Islet precursor cell (in vitro differentiated cells): ENCODE measurements at places on chromosomes 5 and 9.

GRCh38 chr5:2740051-2740875 lies 11.2 kb downstream of the IRX2 start:
- peak; percentile 57 for DNase-seq

GRCh38 chr9:13865869-13866268 lies 448.1 kb downstream of the NFIB start:
- no peak for DNase-seq

GRCh38 chr5:154482528-154483449 lies 4.8 kb upstream of the HAND1 start:
- peak; percentile 89 for DNase-seq

DNA sequence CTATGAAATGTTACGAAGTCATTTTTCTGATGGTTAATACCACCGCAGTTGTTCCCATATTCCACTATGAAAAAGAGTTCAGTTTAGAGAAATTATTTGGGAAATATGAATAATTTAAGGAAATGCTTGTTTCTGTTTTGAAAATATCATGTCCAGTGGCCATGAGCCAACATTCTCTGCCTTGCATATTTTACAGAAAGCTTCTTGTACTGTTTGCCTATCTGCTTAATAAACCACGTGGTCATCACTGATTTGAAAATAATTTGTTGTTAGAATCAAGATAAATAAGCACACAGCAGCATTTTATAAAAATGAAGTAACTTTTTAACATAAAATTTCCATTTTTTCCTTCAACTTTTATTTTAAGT lies 381.5 kb upstream of the CDH18 start:
- DNase-seq: no peak

- no peak for DNase-seq
Observed at GRCh38 chr5:40315126-40315525, 364.6 kb upstream of the PTGER4 start.

DNA sequence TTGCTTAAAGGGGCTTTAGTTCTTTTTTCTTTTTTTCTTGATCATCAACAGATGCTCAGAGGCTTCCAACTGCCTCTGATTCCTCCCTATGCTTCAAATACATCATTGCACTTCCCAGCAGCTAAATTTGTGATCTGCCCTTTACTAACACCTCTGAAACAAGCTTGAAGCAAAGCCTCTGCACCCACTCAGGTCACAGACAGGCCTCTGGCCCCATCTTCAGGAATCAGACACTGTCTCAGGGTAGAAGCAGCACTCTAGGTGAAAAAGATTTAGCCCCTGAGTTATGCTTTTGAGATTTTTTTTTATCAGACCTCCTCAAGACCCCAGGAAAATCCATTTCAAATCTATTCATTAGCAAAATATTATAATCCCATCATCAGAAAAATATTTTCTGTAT lies 91.5 kb downstream of the MAMDC2 start:
- DNase-seq: no peak

DNA sequence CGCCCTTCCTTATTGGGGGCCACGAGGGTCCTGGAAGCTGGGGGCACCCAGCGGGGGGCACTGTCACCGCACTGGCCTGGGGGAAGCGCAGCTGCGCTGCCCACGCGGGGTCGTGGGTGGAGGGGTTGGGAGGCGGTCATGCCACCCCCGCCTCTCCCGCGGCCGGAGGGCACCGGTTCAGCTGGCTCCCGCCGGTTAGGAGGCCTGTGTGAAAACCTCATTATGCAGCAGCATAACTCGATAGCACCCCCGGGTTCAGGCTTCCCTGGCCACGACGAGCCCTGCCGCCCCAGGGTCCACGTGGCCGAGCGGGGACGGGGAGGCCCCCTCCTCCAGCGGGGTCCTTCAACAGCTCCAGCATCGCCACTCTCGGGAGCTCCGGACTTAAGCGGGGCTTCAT lies 91.2 kb upstream of the ERCC6L2 start:
- no peak for DNase-seq

DNA sequence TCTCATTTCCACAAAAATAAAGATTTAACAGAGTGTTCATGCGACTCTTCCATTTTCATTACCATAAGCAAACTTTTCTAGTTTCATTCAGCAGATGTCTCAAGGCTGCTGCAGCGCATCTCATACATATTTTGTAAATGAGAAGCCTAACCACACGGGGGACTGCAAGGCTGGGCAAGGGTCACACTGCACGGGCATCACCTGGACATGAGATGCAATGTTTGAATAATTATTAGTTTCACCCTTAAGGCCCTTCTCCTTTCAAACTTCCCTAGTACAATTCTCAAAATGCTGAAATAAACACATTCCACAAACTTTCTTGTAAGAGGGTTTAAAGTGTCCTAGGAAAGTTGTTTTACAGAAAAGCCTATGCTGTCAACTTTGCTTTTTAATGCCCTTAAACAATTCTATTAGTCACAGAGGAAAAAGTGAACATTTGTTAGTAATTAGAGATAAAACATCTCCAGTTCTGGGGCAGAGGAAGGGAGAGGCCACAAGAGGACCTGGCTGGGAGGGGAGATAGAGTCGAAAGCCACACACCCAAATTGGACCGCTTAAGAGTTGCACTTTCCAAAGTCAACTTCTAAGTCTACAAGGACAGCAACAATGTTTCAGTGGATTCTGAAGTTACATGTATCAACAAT lies 1.3 kb downstream of the DENND1A start:
- DNase-seq: no peak

DNA sequence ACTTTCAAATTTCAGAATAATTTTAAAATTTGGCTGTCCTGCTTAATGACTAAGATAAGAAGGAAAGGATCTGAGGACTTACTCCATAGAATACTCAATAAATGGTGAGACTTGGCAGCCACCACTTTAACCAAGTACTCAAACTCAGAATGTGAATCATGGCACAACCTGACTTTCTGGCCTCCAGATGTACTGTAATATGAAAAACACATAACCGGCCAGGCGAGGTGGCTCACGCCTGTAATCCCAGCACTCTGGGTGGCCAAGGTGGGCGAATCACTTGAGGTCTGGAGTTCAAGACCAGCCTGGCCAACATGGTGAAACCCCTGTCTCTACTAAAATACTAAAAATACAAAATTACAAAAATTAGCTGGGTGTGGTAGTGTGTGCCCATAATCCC lies 10.0 kb upstream of the MARCHF6 start:
- no peak for DNase-seq

DNA sequence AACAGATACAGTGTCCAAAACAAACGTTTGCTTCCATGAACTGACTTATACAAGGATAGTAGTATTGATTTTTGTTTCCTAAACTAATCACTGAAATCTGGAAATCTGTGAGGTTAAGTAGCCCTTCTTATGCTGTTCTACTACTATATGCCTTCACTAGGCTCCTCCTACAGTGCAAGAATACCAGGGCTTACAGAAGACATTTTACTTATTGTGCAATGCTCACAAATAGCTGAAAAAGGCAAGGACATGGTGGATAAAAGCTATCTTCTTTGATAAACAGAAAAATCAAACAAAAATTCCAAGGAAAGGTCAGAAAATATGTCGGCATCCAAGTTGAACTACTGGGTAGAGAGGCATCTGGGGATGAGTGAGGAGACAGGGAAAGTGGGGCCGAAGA lies 61.9 kb downstream of the OXCT1 start:
- DNase-seq: no peak

GRCh38 chr9:83005963-83006362 lies 57.0 kb downstream of the RASEF start:
- DNase-seq: no peak

DNA sequence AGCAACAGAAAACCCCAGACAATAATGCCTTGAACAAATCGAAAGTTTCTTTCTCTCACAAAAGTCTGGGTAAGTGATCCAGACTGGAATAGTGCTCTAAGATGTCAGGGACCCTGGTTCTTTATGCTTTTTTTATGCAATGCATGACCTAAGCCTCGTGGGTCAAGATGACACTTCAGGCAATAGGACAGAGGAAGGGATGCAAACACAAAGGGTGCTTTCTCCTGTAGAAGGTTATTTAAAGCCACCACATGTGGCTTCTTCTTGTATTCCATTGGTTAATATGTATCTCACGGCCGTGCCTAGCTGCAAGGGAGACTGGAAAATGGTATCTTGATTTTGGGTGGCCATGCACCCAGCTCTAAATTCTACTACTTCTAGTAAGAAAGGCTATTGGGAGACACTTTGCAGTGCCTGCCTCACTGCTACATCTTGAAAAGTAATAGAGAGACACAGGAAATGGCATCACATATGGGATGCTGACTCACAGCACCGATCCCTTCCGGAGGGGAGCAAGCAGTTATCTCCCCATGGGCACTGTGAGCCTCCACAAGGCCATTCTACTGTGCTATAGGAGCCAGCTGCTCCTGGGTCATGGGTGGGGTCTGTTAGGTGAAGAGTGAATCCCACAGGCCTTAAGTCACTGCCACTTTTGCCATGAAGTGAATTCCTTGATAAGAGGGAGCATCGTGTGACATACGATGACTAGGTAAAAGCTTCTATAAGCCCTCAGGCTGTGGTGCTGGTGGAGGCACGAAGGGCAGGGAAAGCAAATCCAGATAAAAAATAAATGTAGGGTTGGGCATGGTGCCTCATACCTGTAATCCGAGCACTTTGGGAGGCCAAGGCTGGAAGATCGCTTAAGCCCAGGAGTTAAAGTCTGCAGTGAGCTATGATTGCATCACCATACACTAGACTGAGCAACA lies 32.5 kb upstream of the RAB14 start:
- DNase-seq: no peak

DNA sequence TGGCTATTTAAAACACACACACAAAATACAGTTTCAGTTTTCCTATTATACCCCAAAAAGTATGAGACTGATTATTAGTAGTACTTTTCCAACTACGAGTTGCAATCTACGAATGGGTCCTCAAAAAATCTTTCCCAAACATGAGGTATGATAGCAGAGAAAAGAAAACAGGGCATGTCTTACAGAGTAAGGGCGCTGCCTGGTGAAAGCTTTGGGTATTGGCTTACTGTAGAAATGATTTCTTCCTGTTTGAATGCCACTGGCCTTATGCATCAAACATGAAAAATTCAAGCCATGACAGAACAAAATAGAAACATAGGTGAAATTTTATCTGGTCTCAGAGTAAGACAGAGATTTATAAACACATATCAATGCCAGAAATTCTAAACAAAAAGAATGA lies 448.0 kb downstream of the SPOCK1 start:
- no peak for DNase-seq

- DNase-seq: no peak
Observed at GRCh38 chr5:65961633-65962032, 35.3 kb downstream of the ERBIN start.

- DNase-seq: peak; percentile 62
Observed at GRCh38 chr5:135034963-135035677, 1.1 kb upstream of the PITX1 start.

GRCh38 chr9:115133649-115134048 lies 15.7 kb upstream of the TNC start:
- no peak for DNase-seq

GRCh38 chr9:38338342-38339018 lies 54.0 kb upstream of the ALDH1B1 start:
- DNase-seq: peak; percentile 22

DNA sequence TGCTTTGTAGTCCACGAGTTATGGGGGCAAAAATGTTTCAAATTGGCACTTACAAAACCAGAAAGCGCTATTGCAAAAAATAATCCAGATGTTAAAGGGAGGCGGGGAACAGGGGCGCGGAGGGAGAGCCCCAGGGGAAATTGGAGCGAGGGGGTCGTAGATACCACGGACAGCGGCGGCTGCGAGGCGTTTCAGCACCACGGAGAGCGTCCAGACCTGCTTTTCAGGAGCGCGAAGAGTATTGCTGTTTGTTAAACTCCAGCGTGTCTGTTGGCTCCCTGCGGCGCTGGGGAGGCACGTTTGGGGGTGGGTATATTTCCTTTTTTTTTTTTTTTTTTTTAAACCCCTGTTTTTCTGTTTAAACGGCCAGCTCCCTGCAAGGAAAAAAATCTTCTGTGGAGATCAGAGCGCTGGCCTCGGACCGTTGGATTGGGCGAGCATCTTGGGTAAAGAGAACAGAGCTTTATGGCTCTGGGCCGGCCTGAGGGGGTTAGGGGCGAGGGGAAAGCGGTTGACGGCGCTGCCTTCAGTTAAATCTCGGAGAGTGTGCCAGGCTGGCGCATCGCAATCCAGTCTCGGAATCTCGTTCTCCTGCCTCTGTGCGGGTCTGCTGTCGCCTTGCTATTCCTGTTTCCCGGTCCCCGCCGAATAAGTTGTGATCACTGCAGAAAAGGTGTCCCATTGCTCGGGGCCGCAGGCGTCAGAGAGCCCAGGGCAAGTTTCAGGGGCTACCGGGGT lies at the start of gene GLRA1:
TSS of gene GLRA1 (minus strand) at position 288 of the 738 bp plus-strand sequence. CDS start 302 bp downstream, outside the sequence.
- DNase-seq: peak; percentile 79

GRCh38 chr9:15873573-15874177 lies 320.8 kb downstream of the CCDC171 start:
- no peak for DNase-seq

- no peak for DNase-seq
Observed at GRCh38 chr9:38281196-38281595, 111.3 kb upstream of the ALDH1B1 start.

- no peak for DNase-seq
Observed at GRCh38 chr5:150295172-150295634, 5.6 kb upstream of the CAMK2A start.

DNA sequence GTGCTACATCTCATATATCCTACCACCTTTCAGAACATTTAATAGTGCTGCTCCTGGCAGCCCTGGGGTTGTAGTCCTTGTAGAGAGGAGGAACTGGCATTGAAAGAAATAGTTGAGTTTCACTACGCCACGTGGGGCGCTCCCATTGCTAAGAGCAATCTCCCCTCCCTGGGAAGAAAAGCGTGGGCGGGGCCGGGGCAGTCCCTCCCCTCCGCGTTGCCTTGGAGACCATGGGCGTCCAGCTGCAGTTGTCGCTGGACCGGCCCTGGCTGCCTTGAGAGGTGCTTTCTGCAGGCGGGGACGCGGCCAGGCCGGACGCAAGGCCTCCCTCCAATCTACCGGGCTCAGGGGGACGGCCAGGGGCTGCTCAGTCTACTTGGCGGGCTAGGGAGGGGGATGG lies 368 bp upstream of the CCDC180 start:
- DNase-seq: peak; percentile 93

DNA sequence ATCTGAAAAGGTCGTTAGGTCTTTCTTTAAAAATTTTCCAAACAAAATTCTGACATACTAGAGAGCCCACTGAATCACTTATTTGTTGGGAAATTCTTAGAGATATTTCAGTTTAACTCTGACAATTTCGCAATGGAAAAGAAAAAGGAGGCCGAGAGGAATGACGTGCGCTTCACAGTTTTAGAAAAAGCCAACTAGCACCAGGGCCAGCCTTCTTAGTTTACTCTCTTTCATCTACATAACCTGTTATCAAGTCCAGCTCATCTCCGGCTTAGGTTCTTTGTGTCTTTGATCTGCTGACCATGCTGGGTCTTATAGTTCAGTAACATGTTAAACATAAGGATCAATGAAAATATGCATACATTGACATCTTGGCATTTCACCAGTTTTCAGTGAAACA lies 201.7 kb upstream of the TAS2R1 start:
- no peak for DNase-seq

DNA sequence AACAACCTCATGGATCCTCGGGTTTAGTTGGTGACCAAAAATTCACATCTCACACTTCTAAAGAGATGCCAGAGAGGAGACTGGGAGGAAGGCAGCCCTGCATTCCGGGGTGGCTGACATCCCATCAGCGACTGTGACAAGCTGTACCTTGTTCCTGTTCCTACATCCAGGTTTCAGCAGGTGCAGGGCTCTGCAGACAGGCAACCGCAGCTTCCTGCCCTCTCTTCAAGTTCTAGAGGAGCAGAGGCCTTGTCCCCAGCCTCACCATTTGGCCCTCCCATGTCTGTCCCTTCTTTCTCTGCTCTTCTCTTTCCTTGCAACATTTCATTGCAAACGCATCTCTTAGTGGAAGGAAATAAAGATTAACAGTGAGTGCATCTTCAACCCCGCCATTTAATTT lies 454.6 kb downstream of the IRX1 start:
- DNase-seq: no peak
